ENCODE measurements at places on chromosomes 1 and 21.

- DNase-seq = no peak
Measured at GRCh38 chr1:201656311-201657032, 117.5 kb downstream of the NAV1 start.

DNA sequence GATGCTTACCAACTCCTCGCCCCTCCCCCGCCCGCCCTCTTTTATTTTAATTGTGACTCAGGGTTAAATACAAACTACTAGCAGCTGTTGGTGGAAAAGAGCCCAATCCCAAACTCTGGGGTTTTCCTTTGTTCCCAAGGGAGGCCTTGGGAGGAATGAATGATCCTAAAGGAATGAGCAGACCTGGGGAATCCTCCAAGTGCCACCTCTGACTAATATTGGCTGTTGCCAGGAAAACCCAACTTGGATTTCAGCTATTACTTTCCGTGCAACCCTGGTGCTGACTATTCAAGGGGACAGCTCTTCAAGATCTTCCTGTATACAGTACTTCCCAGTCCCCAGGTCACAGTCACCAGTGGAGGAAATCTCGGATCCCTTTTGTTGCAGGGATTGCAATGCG, 1.3 kb upstream of the S100A10 start:
- no peak for DNase-seq

- no peak for DNase-seq
Measured at GRCh38 chr21:42027085-42027821, 17.1 kb upstream of the ZBTB21 start.

DNA sequence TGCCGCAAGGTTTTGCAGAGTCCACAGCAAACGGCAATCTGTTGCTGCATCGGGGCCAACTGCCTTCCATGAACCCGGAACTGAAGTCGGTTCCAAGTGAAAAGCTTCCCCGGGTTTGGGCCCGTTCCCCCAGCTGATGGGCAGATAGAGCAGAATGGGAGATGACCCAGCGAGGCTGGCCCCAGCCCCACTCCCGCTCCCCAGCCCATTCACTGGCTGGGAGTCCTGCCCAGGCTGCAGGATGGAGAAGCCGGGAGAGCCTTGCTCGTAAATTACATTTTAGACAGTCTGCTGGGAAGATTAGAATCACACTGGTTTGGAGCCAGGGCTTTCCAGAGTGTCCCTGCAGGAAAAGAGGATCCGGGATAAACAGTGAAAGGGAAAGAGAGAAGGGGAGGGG, 31.6 kb upstream of the PAX7 start:
- no peak for DNase-seq

DNA sequence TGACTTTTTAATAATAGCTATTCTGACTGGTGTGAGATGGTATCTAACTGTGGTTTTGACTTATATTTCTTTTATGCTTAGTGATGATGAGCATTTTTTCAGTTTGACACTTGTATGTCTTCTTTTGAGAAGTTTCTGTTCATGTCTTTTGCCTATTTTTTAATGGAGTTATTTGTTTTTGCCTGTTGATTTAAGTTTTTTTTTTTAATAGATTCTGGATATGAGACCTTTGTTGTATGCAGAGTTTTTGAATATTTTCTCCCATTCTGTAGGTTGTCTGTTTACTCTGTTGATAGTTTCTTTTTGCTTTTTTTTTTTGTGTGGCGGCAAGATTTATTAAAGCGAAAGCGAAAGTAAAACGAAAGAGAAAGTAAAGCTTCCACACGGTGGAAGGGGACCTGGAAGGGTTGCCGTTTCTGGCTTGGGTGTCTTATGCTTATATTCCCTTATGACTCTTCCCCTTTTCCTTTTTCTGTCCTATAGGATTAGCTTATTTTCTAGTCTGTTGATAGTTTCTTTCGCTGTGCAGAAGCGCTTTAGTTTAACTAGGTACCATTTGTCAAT, 67.6 kb downstream of the TBX19 start:
- no peak for DNase-seq

Measured in T-helper 22 cell (primary cell).